Cardiac ventricle fibroblast (primary cell): ENCODE measurements at places on chromosomes 1 and 21. TPM values are rescaled to one million over a fixed set of nuclear protein-coding genes. Genes with fewer than 3 reads are reported as not detected.

The CD101 gene
- total RNA-seq = 0.49 and 0.56 TPM in 2 replicates

The DPM3 gene
- 38.6 and 50.3 TPM in 2 replicates for total RNA-seq

The ANGPTL1 gene
- total RNA-seq = 34.1 and 47.6 TPM in 2 replicates

The OR2G6 gene
- total RNA-seq = not detected in 2 replicates

The DNASE2B gene
- not detected in 2 replicates for total RNA-seq

The DMRTB1 gene
- total RNA-seq = not detected in 2 replicates

The RIMKLA gene
- not detected in 2 replicates for total RNA-seq

The LORICRIN gene
- not detected in 2 replicates for total RNA-seq

The FBLIM1 gene
- 121 and 122 TPM in 2 replicates for total RNA-seq

The SLAMF8 gene
- not detected in 2 replicates for total RNA-seq

The KRTAP21-2 gene
- total RNA-seq = not detected in 2 replicates

The SYT2 gene
- total RNA-seq = not detected in 2 replicates

The POU3F1 gene
- 0.19 TPM in 1 of 2 replicates, not detected in the other for total RNA-seq

The TNFRSF18 gene
- total RNA-seq = 4.1 TPM in 1 of 2 replicates, not detected in the other

The PPFIA4 gene
- 4.2 and 10.1 TPM in 2 replicates for total RNA-seq

The MFSD2A gene
- total RNA-seq = 0.62 and 1.1 TPM in 2 replicates

The LCE2B gene
- not detected in 2 replicates for total RNA-seq

The OR2L8 gene
- not detected in 2 replicates for total RNA-seq

The TAS1R1 gene
- not detected in 2 replicates for total RNA-seq

The DHX9 gene
- 58.9 and 61.4 TPM in 2 replicates for total RNA-seq

The CHRM3 gene
- total RNA-seq = 0.98 and 3.3 TPM in 2 replicates

The ZNF593OS gene
- not detected in 2 replicates for total RNA-seq

The HTR6 gene
- total RNA-seq = not detected in 2 replicates

The FCRL3 gene
- total RNA-seq = not detected in 2 replicates

The RIPK4 gene
- 0.54 and 0.56 TPM in 2 replicates for total RNA-seq

The AKNAD1 gene
- total RNA-seq = 6.0 TPM in 1 of 2 replicates, not detected in the other

The KCNJ9 gene
- not detected in 2 replicates for total RNA-seq

The CADM3 gene
- 185 and 186 TPM in 2 replicates for total RNA-seq

The SHISA4 gene
- 24.9 and 28.2 TPM in 2 replicates for total RNA-seq

The FASLG gene
- total RNA-seq = not detected in 2 replicates

The SPAG17 gene
- not detected in 2 replicates for total RNA-seq

The RASAL2 gene
- 15.7 and 16.5 TPM in 2 replicates for total RNA-seq

The TACSTD2 gene
- total RNA-seq = not detected in 2 replicates

The OR10Z1 gene
- total RNA-seq = not detected in 2 replicates

The LCE2A gene
- total RNA-seq = not detected in 2 replicates

The OLIG2 gene
- total RNA-seq = not detected in 2 replicates

The DCLRE1B gene
- 2.6 TPM in 2 replicates for total RNA-seq

The C1orf74 gene
- total RNA-seq = 0.93 and 1.1 TPM in 2 replicates

The ZSWIM5 gene
- total RNA-seq = 0.39 and 0.44 TPM in 2 replicates

The ATP1A4 gene
- total RNA-seq = not detected in 2 replicates

The C1orf198 gene
- total RNA-seq = 63.2 and 66.9 TPM in 2 replicates

The MYOG gene
- not detected in 2 replicates for total RNA-seq

The KCNK1 gene
- total RNA-seq = 2.3 and 3.7 TPM in 2 replicates

The ABCA4 gene
- total RNA-seq = 0.31 and 0.59 TPM in 2 replicates

The SH3BGR gene
- total RNA-seq = 2.7 and 6.1 TPM in 2 replicates

The TMCO2 gene
- not detected in 2 replicates for total RNA-seq

The GJA9 gene
- not detected in 2 replicates for total RNA-seq

The PLA2G2C gene
- total RNA-seq = not detected in 2 replicates

The CHI3L1 gene
- total RNA-seq = 2,798 and 3,366 TPM in 2 replicates

The SPRR2G gene
- not detected in 2 replicates for total RNA-seq

The IVL gene
- not detected in 2 replicates for total RNA-seq

The CRNN gene
- total RNA-seq = not detected in 2 replicates

The ZNF436 gene
- total RNA-seq = 31.8 and 32.6 TPM in 2 replicates

The HIVEP3 gene
- 1.8 and 2.0 TPM in 2 replicates for total RNA-seq

The PGLYRP4 gene
- total RNA-seq = not detected in 2 replicates

The SNX7 gene
- 18.4 and 20.4 TPM in 2 replicates for total RNA-seq

The ASAP3 gene
- total RNA-seq = 51.4 and 52.9 TPM in 2 replicates

The STYXL2 gene
- not detected in 2 replicates for total RNA-seq

The ICOSLG gene
- 0.87 and 0.93 TPM in 2 replicates for total RNA-seq
